Stimulated activated CD8-positive, alpha-beta memory T cell treated with anti-CD3 and anti-CD28 coated beads, Interleukin-15, amount 100 ng/mL, for 24 hours (primary cell): ENCODE measurements at places on chromosomes 7 and 10.

DNA sequence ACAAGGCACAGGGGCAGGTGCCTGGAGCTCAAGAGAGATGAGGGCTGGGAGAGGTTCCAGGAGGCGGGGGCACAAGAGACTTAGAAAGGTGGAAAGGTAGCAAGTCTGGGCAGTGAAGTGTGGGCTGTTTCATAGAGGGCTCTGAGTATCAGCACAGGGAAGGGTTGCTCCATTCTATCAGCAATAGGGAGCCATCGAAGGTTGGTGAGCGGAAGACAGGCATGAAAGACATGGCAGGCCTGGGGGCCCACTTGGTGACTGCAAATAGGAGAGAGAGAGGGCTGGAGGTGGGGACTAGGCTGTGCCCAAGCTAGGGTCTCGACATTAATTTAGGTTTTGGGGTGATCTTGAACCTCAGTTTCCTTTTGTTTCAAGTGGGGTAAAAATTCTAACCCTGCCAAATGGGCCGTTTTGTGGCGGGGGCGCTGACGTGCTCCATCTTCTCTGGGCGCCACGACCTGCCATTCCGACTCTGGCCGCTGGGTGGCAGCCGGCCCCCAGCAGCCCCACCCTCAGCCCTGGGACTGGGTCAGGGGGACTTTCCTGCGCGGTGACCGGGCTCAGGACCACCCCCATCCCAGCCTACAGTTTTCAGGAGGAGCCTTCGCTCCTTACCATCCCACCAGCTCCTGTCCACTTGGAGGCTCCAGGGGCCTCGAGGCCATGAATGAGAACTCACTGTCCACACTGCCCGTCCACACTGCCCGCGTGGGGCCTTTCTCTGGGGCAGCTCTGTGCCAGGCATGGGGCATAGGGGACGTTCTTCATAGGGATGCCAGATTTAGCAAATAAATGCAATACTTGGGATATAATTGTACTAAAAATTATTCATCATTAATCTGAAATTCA, 37.2 kb upstream of the PCBD1 start:
- DNase-seq, result peak; percentile 50

GRCh38 chr7:13293264-13294002, 606.0 kb downstream of the ARL4A start:
- DNase-seq, result no peak

DNA sequence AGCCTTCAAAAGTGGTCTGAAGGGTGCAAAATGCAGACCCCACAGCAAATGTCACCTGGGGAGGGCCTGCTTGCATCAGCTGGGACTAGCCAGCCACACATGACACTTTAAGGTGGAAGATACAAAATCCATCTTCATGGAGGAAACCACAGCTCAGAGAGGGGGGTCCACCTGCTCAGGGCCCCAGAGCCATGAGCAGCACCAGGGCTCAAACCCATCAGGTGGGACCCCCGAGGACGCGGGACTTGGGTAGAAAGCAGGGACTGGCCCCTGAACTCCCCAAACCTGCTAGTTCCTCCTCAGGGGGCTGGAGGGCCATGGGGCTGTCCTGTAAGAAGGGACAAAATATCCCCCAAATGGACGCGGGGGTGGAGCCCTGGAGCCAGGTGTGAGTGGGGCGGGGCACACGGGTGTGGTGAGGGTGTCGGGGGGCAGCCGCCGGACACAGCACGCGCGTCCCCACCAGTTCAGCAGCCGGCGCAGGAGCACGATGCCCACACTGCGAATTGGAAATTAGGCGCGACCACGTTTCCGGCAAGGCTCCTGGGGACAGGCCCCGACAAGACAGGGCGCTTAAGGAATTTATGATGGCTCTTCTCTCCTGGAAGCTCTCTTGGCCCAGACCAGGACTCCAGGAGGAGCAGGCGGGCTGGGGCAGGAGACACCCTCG, 8.0 kb downstream of the PDGFA start:
- no peak for DNase-seq

DNA sequence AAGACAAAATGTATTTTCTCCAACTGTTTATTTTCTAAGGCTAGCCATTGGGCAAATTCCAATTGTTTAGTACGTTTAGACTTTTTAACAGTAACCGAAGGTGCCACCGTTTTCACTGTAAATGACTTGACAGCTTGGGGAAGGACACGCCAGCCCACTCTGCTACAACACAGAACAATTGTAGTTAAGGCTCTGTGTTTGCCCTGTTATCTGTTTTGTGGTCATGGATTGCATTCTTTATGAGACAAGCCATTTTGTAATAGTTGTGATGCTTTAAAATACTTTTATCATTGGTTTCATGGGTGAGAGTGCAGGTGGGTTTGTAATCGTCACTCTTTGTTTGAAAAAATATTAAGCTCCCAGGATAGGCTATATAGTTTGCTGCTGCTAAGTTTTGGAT, 6.6 kb upstream of the PITRM1 start:
- no peak for DNase-seq

DNA sequence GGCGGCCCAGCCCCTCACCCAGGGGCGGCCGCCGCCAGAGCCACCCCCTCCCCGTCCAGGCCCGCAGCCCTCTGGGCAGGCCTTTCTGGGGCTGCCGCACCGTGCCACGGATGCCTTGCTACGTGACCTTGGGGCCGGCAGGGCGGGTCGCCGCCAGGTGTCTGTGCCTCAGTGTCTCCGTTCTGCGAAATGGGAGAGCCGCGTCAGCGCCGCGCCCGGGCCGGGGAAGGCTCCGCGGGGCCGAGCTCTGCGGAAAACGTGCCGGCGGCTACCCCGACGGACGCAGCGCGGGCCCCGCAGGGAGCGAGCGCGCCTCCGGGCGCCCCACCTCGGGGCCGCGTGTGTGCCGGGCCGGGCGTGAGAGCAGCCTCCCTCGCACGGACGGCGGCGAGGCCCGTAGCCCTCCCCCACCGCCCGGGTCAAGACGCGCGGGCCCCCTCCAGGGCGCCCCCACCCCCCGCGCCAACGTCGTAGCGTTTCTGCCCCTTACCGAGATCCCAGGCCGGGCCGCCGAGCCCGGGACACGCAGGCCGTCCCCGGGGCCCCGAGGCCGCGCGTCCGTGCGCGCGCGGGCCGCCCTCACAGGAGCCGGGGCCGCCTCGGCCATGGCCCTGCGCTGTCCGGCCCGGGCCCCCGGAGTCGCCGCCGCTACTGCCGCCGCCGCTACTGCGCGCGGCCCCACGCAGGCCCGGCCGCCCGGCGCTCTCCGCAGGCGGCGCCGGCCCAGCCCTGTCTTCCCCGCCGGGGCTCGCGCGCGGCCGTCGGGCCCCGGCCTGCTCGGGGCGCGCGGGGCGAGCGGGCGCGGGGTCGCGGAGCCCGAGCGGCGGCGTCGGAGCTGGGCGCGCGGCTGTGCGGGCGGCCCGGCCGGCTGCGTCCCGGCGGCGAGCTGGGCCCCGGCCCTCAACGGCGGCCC, 1.1 kb downstream of the ZNF777 start:
- no peak for DNase-seq
